ENCODE measurements at places on chromosomes 6 and 20. TPM values are rescaled to one million over a fixed set of nuclear protein-coding genes. Genes with fewer than 3 reads are reported as not detected.

Gene CGA
- not detected for total RNA-seq

Gene LY6G6C
- total RNA-seq: not detected

Gene TRIM31
- not detected for total RNA-seq

Gene PHACTR1
- total RNA-seq: 0.43 TPM

Gene ENPP5
- 0.43 TPM for total RNA-seq

Gene PRND
- total RNA-seq: not detected

Gene KCNG1
- 3.0 TPM for total RNA-seq

Gene PLAGL2
- 4.3 TPM for total RNA-seq

Gene ATP9A
- total RNA-seq: 9.3 TPM

Gene PDRG1
- total RNA-seq: 2.6 TPM

Gene FABP7
- not detected for total RNA-seq

Gene MUCL3
- not detected for total RNA-seq

Gene RSPO3
- 0.32 TPM for total RNA-seq

Gene PFDN6
- 26.4 TPM for total RNA-seq

Gene TSBP1
- under 0.01 TPM for total RNA-seq

Gene NMBR
- not detected for total RNA-seq

Gene FLRT3
- total RNA-seq: 2.6 TPM

Gene PPP1R3D
- 8.2 TPM for total RNA-seq

Gene ESR1
- total RNA-seq: 2.6 TPM

Gene C4A
- total RNA-seq: 6.0 TPM

Gene GABRR1
- total RNA-seq: not detected

Gene MOG
- not detected for total RNA-seq

Gene SAPCD1
- 1.3 TPM for total RNA-seq

Gene LAMA2
- 40.2 TPM for total RNA-seq

Gene LCA5
- 5.2 TPM for total RNA-seq

Gene DCDC2
- under 0.01 TPM for total RNA-seq

Gene UNC5CL
- total RNA-seq: under 0.01 TPM

Gene OTOR
- total RNA-seq: not detected

Gene MTFR2
- total RNA-seq: 4.3 TPM

Gene METTL24
- total RNA-seq: not detected

Gene GGTLC1
- not detected for total RNA-seq

Measured in fibroblast of villous mesenchyme (primary cell).